WTC11 (cell line): ENCODE measurements at places on chromosomes 12 and 14. TPM values are rescaled to one million over a fixed set of nuclear protein-coding genes. Genes with fewer than 3 reads are reported as not detected.

- H3K27ac ChIP-seq, result peak overlapping the region; percentile 32; the same call in 1 of the 2 replicates
- no peak overlapping the region for H3K4me3 ChIP-seq
- H3K27me3 ChIP-seq, result no peaks in the 10 kb centered on the region
- peaks cover 21% of the 10 kb centered on the region for H3K36me3 ChIP-seq
- no peak for DNase-seq
- H3K4me1 ChIP-seq, result peaks cover 17% of the 10 kb centered on the region
Measured at GRCh38 chr14:49623941-49624839, 3.6 kb downstream of the MGAT2 start.

DNA sequence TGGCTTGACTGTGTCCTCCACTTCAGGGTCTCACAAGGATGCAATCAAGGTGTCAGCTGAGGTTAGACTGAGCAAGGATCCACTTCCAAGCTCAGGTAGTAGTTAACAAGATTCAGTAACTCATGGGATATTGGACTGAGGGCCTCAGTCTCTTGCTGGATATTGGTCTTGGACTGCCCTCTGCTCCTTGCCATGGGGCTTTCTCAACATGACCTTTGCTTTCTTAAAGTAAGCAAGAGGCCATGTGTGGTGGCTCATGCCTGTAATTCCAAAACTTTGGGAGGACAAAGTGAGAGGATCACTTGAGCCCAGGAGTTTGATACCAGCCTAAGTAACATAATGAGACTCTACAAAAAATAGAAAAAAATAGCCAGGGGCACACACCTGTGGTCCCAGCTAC is 231.3 kb upstream of the AMIGO2 start:
- H3K36me3 ChIP-seq, result no peaks in the 10 kb centered on the region
- H3K4me1 ChIP-seq, result peaks cover 5% of the 10 kb centered on the region; the same call in 1 of the 2 replicates
- H3K4me3 ChIP-seq, result no peak overlapping the region
- H3K27me3 ChIP-seq, result peaks cover 3% of the 10 kb centered on the region; the same call in 1 of the 2 replicates

DNA sequence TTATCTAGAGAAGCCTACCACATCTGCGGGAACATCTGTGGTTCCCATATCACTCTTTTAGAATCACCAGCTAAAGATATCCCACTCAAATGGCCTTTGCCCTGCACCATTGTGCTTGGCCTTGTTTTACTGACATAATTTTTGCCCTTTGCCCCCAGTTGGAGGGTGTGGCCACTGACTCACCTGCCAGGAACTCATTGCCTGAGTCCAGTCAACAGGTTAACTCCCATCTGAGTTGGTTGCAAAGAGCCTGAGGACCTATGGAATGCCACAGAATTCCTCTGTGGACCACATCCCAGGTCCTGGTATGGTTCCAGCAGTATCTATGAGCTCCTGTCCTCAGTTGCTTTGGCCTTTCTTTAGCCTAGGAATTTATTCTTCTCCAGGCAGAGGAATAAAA is 55.7 kb upstream of the PTGR2 start:
- DNase-seq, result no peak
- no peak overlapping the region for H3K27ac ChIP-seq
- H3K4me3 ChIP-seq, result no peak overlapping the region
- no peaks in the 10 kb centered on the region for H3K36me3 ChIP-seq

DNA sequence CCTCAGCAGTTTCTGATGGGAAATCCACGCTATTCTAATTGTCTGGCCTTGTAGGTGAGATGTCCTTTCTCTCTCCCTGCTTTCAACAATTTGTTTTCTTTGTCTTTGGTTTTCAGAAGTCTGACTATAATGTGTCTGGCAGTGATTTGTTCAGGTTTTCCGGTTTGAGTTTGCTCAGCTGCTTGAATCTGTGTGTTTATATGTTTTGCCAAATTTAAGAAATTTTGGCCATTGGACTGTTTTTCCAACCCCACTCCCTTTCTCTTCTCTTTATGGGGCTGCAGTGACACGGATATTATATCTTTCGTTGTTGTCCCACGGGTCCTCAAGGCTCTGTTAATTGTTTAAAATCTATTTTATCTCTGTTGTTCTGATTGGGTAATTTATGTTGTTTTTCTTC is 105.0 kb downstream of the ADGRD1 start:
- no peak for DNase-seq
- H3K27me3 ChIP-seq, result no peaks in the 10 kb centered on the region
- no peaks in the 10 kb centered on the region for H3K36me3 ChIP-seq
- no peak overlapping the region for H3K27ac ChIP-seq

- no peaks in the 10 kb centered on the region for H3K27me3 ChIP-seq
- H3K36me3 ChIP-seq, result no peaks in the 10 kb centered on the region
- H3K4me1 ChIP-seq, result no peaks in the 10 kb centered on the region; the same call in 1 of the 2 replicates
Measured at GRCh38 chr12:75578546-75578945, 67.1 kb upstream of the KRR1 start.

Gene TTC6
- 0.09 to 0.11 TPM in 2 of 3 replicates, not detected in the other for total RNA-seq

Gene TTC7B
- total RNA-seq, result 27.6 to 37.0 TPM (median 31.7 TPM) in 3 replicates

Gene GRIN2B
- total RNA-seq, result 1.3 to 1.6 TPM (median 1.4 TPM) in 3 replicates

DNA sequence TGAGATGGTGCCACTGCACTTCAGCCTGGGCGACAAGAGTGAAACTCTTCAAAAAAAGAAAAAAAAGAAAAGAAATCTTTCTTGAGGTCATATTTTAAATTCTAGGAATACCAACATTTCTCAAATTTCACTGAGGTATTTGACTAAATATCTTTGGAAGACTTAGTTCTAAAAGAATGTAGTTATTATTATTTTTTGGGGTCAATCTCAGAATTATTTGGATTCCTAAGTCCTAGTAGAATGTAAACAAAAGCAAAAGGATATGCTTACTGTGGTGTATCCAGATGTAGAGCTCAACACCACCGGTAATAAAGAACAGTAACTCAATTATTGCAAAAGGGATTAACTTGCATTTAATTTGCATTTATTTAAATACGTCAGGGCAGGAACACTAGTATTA is 25.0 kb downstream of the PRICKLE1 start:
- no peak for DNase-seq
- H3K36me3 ChIP-seq, result 0 out of 2 replicates have a peak, but pooled peaks cover 3% of the 10 kb centered on the region
- H3K27ac ChIP-seq, result no peak overlapping the region
